ENCODE measurements at places on chromosomes 4 and X. TPM values are rescaled to one million over a fixed set of nuclear protein-coding genes. Genes with fewer than 3 reads are reported as not detected.

The KLB gene
- 0.09 TPM for total RNA-seq

The TLR10 gene
- not detected for total RNA-seq

The GRSF1 gene
- 68.7 TPM for total RNA-seq

The BTC gene
- total RNA-seq, result 8.1 TPM

The TSPAN7 gene
- 0.21 TPM for total RNA-seq

GRCh38 chr4:91243132-91243531 lies 1060.6 kb upstream of the GRID2 start:
- H3K4me1 ChIP-seq, result no peaks in the 10 kb centered on the region

- no peaks in the 10 kb centered on the region for H3K36me3 ChIP-seq
- no peak overlapping the region for H3K4me3 ChIP-seq
- no peak for DNase-seq
- no peak overlapping the region for H3K27ac ChIP-seq
- peaks cover 61% of the 10 kb centered on the region for H3K27me3 ChIP-seq
- H3K4me1 ChIP-seq, result no peaks in the 10 kb centered on the region
These were observed 558.8 kb downstream of the MID1IP1 start for GRCh38 chrX:39360101-39360500.

DNA sequence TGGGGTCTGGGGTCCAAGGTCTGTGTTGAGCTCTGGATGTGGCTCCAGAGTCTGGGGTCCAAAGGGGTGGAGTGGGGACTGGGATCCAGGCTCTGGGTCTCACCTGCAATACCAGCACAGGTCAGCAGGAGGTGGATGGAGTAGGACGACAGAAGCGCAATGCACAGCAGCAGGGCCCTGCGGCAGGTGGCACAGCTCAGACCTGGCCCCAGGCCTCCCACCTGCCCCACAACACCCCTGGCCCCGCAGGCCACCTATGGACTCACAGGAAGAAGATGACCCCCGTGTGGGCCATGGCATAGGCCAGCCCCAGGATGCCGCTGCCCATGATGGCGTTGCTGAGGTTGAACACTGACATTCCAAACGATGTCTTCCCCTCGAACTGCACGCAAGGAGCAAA lies 3.4 kb downstream of the SLC38A5 start:
- no peak overlapping the region for H3K27ac ChIP-seq
- H3K4me1 ChIP-seq, result peaks cover 11% of the 10 kb centered on the region
- H3K36me3 ChIP-seq, result no peaks in the 10 kb centered on the region
- no peak overlapping the region for H3K4me3 ChIP-seq
- no peak for DNase-seq

DNA sequence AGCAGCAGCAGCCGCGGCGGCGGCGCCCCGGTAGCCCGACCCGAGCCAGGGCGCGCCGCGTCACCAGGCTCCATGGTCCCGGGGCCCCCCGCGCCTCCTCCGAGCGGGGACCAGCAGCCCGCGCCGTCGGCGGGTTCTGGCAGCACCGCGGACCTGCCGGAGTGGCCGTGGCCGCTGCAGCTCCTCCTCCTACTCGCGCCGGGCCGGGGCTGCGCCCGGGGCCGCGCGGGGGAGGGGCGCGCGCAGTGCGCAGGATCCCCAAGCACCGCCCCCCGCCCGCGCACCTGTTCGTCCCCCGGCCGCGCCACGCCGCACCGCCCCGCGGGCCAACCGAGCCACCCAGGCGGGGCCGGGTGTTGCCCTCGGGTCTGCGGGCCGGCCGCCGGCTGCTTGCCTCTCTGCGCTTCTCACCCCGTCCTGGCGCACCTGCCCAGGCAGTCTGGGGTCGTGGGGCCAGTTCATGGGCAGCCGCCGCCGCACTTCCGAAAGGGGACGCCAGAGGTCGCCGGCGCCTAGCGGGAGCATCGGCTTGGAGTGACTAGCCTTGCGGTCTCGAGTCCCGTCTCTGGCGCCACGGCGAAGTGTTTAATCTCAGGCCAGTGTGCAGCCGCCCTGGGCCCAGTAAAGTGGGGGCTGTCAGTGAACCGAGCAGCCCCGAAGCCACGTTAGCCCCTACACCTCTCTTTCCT lies at the start of gene SLC9A7:
SLC9A7 (minus strand) TSS at position 163 of the 689 bp plus-strand sequence; CDS start at position 74, 89 bp downstream.
- H3K27me3 ChIP-seq, result no peaks in the 10 kb centered on the region
- peaks cover 40% of the 10 kb centered on the region for H3K36me3 ChIP-seq
- DNase-seq, result peak; percentile 92
- peaks cover 23% of the 10 kb centered on the region for H3K4me1 ChIP-seq

DNA sequence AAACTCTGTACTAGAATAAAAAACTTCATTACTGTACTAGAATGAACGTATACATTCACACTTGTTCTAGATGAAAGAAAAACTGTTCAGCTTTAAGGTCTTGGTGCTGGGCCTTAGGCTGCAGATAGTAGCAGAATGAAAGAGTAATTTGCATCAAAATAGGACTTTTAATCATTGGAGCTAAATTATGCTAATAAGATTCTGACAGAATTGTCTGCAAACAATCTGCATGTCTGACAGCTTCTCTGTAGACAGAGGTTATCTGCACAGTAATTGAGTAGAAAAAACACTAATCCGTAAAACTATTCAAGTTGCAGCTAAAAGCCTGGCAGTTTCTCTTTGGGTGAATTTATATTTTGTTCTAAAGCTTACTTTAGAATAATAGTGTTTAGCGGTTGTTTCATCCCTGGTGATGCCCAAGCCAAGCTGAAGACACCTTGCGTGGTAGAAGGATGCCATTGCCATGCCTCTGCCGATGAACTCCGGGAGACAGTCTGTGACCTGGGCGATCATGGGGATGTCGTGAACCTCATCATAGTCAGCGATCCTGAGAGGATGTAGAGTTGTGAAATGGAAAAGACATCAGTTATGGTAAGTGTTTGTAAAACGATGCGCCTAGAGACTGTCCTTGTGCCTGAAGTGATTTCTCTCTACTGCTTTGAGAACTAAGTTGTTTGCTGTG lies 25.3 kb downstream of the LRP2BP start:
- H3K27ac ChIP-seq, result no peak overlapping the region
- DNase-seq, result no peak
- no peaks in the 10 kb centered on the region for H3K27me3 ChIP-seq
- no peaks in the 10 kb centered on the region for H3K4me1 ChIP-seq
- no peak overlapping the region for H3K4me3 ChIP-seq

DNA sequence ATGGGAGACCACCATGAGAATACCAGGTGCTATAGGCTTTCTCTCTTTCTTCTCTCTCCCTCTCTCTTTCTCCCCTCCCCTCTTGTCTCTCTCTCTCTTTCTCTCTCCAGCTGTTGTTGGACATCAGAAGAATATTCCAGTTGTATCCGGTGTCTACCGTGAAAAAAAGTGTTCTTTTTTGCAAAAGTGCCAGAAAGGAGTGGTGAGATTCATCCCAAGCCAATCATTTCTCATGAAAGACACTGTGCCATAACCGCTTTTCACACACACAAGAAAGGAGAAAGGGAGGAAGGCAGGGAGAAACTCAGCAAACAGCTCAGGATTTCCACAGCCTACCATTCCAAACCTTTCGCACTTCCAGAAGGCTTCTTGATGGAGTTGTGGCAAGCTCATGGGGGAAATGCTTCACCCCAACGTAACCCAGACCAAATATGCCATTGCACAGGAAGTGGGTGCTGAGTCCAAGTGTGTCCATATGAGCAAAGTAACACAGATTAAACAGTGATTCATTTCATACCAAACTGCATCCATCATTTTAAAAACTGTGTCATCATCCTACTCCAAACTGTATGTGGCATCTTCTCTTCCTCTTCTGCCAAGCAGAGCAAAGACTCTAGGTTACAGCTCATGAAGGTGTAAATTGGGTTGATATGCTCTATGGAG lies 224.0 kb downstream of the APBB2 start:
- H3K27ac ChIP-seq, result no peak overlapping the region
- no peaks in the 10 kb centered on the region for H3K27me3 ChIP-seq
- H3K4me3 ChIP-seq, result no peak overlapping the region
- H3K4me1 ChIP-seq, result peaks cover 29% of the 10 kb centered on the region

- H3K27ac ChIP-seq, result no peak overlapping the region
- no peaks in the 10 kb centered on the region for H3K36me3 ChIP-seq
These were observed 189.5 kb upstream of the FAT4 start for GRCh38 chr4:125125276-125125675.

DNA sequence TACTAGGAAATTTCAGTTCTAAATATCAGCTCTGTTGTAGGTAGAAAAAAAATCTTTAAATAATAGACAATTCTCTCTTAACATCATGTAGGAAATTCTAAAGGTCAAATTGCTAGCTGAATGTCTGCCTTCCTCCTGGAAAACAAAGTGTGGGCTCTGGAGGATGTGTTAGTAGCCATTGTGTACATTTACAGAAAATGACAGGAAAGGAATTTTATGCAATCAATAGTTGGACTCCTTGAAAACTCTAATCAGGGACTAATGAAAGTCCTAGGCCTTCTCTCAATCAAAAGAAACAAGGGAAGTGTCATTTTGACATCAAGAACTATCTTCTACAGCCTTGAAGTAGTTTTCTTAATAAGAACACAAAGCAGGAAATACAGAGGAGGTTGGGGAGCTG lies 174.6 kb downstream of the ANKRD50 start:
- no peak overlapping the region for H3K27ac ChIP-seq
- no peaks in the 10 kb centered on the region for H3K27me3 ChIP-seq
- no peaks in the 10 kb centered on the region for H3K36me3 ChIP-seq
- DNase-seq, result no peak
- peaks cover 9% of the 10 kb centered on the region for H3K4me1 ChIP-seq

GRCh38 chr4:168610911-168611530 lies 114.2 kb downstream of the PALLD start:
- no peak for DNase-seq
- H3K27me3 ChIP-seq, result no peaks in the 10 kb centered on the region
- no peaks in the 10 kb centered on the region for H3K4me1 ChIP-seq
- H3K4me3 ChIP-seq, result no peak overlapping the region

GRCh38 chr4:73533515-73534422 lies 52.2 kb downstream of the AFM start:
- no peaks in the 10 kb centered on the region for H3K27me3 ChIP-seq
- H3K27ac ChIP-seq, result no peak overlapping the region
- H3K4me1 ChIP-seq, result no peaks in the 10 kb centered on the region
- H3K4me3 ChIP-seq, result no peak overlapping the region
- H3K36me3 ChIP-seq, result no peaks in the 10 kb centered on the region

DNA sequence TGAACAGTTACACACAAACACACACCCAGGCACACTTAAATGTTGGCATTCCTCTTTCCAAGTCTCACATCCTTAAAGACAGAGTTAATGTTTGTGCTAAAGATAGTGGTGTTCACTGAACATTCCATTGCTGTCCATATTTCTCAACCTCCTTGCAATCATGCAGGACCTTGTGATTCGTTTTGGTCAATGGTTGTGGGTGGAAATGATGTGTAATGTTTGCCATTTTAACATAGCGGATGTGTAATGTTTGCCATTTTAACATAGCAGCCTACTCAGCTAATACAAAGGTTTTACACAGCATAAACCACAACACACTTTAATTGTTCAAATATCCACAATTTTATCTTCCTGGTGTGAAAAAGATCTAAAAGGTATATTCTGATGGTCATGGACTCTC lies 93.9 kb downstream of the CEP44 start:
- no peaks in the 10 kb centered on the region for H3K36me3 ChIP-seq
- peaks cover 3% of the 10 kb centered on the region for H3K4me1 ChIP-seq
- H3K4me3 ChIP-seq, result no peak overlapping the region
- no peak for DNase-seq
